ENCODE measurements at places on chromosomes 11 and 22. TPM values are rescaled to one million over a fixed set of nuclear protein-coding genes. Genes with fewer than 3 reads are reported as not detected.

The OR10D3 gene
- not detected for total RNA-seq

The RCOR2 gene
- total RNA-seq = 0.58 TPM

The APOL3 gene
- total RNA-seq = 2.9 TPM

The PRDM11 gene
- total RNA-seq = 14.2 TPM

DNA sequence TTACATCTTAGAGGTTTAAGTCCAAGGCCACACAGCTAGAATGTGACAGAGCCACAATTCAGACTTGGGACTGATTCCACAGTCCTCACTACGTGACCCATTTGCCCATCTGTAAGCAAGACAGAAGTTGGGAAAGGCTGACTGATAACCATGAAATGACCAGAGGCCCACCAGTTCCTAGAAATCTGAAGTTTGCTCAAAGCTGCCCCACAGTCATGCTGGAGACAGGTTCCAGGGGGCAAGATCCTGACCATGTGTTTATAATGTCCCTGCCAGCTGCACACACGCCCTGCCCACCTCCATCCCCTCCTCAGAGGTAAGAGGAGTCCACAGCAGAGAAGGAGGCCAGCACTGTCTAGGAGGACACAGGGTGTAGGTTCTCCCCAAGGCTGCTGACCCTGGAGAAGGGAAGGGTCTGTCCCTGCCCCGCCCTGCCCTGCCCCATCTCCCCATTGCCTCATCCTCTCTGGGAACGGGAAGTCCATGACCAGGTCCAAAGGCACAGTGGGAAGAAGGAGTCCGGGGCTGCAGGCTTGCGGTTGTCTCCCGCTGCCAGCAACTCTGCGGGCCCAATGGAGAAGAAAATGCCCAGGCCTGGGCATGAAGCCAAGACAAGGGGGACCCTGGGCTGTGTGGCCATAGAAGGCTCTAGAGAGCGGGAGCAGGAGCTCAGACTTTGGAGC is 11.9 kb upstream of the OAF start:
- no peak for DNase-seq

- peak; percentile 65 for DNase-seq
These were observed 720 bp downstream of the PACS1 start for GRCh38 chr11:66070604-66071380.

- no peak for DNase-seq
These were observed 17.1 kb upstream of the CCDC90B start for GRCh38 chr11:83303316-83303715.

DNA sequence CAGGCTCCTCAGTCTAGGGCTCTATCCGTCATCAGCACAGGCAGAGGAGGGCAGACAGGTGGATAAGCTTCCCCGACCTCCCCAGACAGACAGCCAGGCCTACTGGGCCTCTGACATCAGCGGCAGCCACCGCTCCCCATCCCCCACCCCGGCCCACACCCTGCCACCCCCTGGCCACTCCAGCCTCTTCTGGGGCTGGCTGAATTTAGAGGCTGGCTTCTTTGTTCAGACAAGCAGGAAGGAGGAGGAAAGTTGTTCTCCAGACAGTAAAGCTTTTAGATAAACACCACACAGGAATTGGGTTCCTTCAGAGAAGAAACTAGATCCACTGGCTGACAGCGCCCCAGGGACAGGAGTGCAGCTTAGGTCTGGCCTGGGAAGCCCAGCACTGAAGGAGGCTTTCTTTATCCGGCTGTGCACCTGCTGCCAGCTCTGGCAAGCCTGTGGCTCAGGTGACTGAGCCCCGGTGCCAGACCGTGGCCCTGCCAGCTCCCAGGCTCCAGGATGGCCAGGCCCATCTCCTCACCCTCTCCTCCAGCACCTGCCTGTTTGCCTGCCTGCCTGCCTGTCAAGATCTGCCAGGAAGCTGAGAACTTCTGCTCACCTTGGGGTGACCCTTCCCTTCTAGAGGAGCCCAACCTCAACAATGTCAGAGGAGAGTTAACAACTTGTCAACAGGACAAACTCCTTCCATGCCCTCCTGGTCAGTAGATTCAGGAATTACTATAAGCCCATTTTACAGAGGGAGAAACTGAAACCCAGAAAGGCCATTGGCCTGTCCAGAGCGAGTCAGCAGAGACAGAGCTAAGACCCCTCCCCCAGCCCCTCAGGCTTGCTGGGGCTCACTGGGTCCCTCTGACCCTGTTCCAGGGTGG is 44.0 kb upstream of the KLHL35 start:
- no peak for DNase-seq
